Fibroblast of pulmonary artery (primary cell): ENCODE measurements at places on chromosomes 1 and 21.

GRCh38 chr1:8193840-8194406, 124.0 kb upstream of the SLC45A1 start:
- no peak for DNase-seq

- no peak for DNase-seq
These were observed 1031.6 kb downstream of the KCNT2 start for GRCh38 chr1:195576641-195577040.

DNA sequence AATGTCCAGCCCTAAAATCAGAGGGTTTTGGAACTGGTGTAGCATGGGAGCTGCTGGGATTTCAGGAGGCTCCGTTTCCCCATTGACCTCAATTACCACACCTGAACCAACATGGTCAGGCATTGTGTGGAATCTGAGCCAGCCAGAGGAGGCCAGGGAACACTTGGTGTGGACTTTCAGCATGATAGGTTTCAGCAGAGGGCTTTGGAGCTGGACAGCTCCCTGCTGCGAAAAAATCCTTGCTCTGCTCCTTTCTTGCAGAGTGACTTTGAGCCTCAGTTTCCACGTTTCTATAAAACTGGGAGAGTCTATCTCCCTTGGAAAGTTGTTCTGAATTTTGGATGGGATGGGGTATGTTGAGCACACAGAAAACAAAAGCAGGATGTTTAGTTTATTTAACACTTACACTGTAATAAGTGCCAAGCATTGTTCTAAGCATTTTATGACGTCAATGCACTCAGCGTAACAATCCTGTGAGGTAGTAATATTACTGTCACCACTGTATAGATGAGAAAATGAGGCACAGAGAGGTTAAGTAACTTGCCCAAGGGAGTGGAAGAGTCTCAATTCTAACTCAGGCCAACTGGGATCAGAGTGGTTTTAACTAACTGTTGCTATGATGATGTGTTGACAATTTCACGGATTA, 168.0 kb downstream of the GRIK3 start:
- DNase-seq, result peak; percentile 1

- no peak for DNase-seq
These were observed 3.0 kb upstream of the TSPAN1 start for GRCh38 chr1:46171871-46172270.

DNA sequence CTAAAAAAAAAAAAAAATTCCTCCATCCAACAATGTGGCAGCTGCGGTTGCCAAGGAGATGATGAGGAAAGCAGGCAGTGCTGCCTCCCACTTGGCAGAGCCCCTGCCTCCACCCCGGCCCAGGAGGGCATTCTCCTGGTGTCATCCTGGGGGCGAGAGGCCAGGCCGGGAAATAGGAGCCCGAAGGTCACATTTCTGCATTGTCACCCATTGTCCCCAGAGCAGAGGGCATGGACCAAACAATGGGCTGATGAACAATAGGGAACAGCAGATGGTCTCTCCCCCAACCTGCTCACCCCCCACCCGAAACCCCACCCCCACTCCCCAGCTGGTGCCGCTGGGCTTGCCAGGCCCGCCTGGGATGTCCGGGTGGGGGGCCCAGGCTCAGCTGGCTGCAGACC, 37.3 kb downstream of the CAMK2N1 start:
- no peak for DNase-seq

DNA sequence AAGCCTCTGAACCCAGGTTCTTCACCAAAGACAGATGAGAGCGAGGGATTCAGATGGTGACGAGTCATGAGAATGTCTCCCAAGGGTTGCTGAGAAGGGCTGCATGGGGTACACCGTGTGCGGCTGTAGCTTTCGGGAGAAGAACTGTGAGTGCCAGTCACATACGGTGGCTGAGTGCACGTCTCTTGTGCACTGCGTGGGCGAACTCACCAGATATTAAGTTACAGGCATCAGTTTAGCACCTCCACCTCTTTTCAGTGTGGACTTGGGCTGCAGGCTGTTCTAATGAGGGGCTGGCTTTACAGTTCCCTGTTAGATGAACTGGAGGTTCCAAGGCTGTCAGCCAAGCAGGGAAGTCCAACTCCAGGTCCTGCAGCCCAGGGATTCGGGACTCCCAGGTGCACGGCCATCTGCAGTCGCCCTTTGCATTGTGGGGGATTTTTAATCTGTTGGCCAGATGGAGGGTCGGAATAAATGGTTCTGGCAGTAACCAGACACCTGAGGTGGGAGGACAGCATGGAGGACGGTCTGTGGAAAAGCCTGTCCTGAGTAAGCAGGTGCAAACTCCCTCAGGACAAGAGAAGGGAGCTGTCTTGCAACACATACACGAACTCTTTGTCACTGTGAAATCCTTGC, 26.5 kb upstream of the AVPR1B start:
- no peak for DNase-seq

DNA sequence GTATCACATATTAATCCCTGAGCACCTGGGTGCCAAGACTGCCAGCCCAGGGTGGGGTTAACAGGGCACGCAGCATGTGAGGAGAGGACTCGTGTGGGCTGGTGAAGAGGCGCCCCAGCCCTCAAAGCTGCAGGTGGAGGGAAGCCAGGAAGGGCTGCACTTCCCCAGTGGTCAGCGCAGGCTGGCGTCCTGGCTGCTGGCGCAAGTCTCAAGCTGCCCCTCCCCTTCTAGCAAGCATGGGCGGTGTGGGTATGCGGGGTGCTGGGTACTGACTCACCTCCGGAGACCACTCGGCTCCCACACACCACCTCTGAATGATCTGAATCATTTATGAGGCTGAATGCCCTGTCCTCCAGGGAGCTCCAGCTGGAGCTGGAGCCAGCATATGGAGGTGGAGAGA, 44.0 kb downstream of the EIF2D start:
- DNase-seq, result no peak

- no peak for DNase-seq
These were observed 24.4 kb downstream of the SZRD1 start for GRCh38 chr1:16391411-16391810.

DNA sequence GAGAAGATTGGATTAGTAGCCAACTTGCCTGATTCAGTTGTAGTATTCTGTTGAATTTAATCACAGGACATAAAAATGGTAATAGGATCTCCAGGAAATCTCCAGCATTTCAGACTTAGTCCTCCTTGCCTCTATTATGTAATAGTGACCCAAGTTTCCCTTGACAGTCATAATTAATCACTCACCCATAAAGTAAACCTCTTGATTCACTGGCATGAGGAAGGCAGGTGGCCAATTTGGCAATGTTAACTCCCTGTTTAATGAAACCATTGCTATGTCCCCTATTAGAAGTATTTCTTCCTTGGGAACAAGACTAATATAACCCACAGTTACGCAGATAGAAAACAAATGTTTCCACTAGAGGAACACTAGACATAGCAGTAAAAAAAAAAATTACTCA, 604.8 kb upstream of the CXADR start:
- peak; percentile 18 for DNase-seq

DNA sequence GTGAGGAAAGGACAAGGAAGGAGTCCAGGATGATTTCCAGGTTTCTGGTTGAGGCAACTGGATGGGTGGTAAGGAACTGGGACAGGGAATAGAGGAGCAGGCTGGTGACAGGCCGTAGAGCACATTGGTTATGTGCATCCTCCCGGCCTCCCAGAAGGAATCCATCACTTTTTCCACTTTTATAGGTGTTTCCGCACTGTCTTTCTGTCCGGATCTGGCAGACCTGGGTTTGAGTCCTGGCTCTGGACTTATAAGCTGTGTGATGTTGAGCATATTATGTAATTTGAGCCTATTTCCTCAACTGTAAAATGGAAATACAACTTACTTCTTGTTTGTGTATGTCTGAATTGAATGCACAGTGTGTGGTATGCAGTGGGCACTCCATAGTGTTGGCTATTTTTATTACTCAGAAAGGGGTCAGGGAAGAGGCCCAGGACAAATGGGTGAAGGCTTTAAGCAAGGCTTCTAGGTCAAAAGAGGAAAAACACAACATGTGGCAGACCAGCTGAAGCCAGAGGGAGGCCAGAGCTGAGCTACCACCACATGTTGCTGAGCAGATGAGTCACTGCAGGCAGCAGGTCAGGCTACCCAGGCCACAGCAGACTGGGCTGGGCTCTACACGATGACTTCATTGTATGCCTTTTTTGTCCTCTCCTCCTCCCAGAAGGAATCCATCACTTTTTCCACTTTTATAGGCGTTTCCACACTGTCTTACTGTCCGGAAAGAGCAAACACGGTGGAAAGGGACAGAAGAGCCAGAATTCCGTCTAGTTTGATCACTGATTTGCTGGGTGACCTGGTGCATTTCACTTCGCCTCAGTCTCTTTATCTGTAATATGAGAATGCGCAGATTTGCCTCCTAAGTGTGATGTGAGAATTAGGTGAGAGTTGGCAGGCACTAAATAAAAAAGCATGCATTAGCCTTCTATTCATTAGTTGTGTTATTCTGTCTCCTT, 791 bp upstream of the MAST2 start:
- DNase-seq, result peak; percentile 94

GRCh38 chr1:228463559-228464455, 23.4 kb upstream of the RNF187 start:
- DNase-seq, result peak; percentile 29

GRCh38 chr1:8259498-8260290, 58.2 kb upstream of the SLC45A1 start:
- DNase-seq, result peak; percentile 81

GRCh38 chr1:111769517-111770146, 13.9 kb downstream of the DDX20 start:
- DNase-seq, result peak; percentile 86

- DNase-seq, result peak; percentile 57
These were observed 148.7 kb downstream of the ADSS2 start for GRCh38 chr1:244302876-244303609.

- DNase-seq, result peak; percentile 45
These were observed 14.7 kb upstream of the RAP1A start for GRCh38 chr1:111604931-111605330.

GRCh38 chr1:62306065-62306464, 13.2 kb downstream of the KANK4 start:
- no peak for DNase-seq

- no peak for DNase-seq
These were observed 23.3 kb downstream of the LEMD1 start for GRCh38 chr1:205398586-205398985.

DNA sequence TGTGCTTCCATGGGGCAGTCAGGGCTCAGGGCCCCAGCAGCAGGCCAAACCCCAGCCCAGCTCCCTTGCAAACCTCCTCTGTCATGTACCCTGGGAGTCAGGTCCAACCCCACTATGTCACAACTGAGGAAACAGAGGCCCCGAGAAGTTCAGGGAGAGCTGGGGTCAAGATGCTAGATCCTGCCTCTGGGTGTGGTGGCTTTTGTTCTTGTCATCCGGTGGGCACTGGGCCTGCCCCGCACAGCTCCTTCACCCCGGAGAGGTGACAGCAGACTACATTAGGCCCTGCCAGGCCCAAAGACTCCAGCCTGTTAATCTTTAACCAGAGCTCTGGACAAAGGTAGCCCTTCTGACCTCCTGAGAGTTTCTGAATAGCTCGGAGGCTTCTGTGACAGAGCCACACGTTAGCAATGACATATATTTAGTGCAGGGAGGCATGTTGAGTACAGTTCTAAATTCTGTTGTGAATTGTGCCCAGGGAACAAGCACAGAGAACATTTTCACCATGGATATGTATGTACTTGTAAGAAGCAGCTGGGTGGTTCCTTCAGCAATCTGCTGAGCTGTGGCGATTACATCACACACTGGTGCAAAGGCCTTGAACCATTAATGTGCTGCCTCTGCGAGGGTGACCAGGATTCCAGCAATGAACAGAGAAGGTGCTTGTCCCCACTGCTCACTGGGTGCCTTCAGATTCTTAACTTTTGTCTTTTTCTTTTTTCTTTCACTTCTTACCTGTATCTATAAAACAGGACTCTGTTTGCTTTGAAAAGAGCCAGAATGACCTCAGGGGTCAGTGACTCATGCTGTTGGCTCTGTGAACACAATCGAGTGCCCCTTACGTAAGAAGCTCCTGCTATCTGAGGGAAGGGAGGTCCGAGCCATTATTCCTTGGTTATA, 102.8 kb downstream of the RHOU start:
- DNase-seq, result peak; percentile 97

DNA sequence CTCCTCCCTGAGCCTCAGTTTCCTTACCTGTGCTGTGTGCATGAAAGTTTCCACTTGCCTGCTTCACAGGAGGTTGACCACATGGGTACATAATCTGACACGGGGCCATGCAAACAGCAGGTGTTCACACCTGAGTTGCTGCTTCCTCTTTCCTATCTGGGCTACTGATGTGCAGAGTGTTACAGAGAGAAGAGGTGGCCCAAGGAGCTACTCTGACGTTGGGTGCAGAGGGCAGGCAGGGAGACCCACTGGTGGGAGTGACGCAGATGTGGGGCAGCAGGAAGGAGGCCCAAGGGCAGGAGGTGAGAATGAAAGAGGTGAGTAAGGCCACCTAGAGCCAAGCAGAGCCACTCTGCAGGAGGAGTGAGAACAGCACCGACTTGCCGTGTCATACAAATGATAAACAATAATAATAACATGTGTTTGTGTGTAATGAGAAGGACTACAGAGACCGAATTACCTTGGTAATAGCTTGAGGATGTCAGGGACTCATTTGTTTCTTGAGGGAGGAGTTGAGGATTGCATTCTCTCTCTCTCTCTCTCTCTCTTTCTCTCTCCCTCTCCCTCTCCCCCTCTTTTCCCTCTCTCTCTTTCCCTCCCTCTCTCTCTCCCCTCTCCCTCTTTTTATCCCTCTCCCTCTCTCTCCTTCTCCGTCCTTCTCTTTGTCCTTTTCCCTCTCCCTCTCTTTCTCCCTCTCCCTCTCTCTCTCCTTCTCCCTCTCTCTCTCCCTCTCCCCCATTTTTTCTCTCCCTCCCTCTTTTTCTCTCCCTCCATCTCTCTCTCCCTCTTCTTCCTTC, 87.4 kb upstream of the IGSF21 start:
- no peak for DNase-seq

DNA sequence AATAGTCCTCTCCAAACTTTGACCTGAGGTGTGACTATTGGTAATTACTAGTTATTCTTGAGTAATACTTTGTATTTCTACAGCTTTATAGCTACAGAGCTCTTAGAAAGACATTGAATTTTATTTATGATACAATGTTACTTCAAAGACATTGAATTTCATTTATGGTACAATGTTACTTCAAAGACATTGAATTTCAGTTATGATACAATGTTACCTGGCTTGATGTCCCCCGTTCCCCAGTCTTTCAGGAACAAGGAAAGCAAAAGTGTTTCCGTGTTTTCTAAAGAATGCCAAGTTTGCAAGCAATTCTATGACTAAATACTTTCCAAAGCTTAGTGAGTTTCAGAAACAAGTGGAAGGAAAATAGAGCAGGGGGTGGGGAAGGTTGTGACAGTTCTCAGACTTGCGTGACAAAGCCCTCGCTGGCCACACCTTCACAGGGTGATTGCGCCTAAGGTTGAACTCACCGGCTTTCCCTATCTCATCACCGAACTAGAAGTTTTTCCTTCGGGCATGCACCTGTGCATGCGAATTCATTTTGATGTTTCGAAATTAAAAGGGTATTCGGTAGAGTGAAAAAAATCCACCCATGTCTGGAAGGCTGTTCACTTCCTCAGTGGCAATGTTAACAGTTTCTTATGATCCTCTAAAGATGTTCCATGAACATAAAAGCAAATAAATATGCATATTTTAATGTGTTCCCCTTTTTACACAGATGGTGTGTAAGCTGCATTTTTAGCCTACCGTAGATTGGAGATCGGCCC, 909 bp upstream of the PAXBP1 start:
- peak; percentile 26 for DNase-seq
